ENCODE measurements at places on chromosomes 16 and 17.

- DNase-seq = no peak
These were observed 1.2 kb downstream of the RNF167 start for GRCh38 chr17:4941319-4941610.

DNA sequence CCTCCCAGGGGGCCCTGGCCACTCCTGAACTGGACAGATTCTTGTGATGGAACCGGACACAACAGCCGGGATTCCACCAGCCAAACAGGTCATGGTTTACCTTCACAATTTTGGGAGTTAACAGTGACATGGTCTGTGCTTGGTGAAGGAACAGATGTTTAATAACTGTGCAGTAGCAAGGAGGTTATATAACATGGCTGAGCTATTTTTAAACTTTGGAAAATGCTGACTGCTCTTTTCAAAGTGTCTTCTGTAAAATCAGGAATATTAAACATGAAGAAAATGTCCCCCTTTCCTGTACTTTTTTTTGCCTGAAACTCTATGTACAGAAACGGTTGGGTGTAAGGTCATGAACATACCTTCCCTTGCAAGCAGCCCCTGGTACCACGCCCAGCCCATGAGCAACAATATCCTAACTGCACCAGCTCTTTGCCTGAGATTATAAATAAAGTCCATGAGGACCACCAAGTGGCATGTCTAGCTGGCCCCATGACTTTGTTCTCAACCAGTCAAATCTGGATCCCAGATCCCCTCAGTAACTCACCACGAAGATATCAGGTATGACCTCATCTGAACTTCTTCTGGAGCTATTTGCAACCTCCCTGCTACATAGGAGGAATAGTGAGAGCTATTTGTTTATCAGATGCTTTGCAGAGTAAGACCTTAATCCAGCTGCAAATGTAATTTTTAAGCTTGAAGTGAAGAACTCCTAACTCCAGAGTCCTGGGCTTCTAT lies 249.1 kb downstream of the GRIN2A start:
- DNase-seq = no peak

DNA sequence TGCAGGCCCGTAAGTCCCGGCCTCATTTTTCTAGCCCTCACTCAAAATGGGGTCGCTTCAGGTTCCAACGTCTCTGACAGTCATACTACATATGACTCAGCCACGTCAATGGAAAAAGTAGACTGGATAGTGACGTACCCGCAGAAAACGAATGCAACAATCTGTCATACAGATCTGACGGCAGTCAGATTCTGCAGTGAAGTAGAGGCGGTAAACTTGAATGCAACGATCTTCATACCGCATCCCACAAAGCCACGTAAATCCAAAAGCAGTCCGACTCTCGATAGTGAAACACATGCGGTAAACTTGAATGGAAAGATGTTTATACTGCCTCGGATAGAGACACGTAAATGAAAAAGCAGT lies 38.4 kb upstream of the ARL4D start:
- peak; percentile 65 for DNase-seq

GRCh38 chr17:44362459-44362948 lies 1.1 kb downstream of the FAM171A2 start:
- no peak for DNase-seq

GRCh38 chr16:72380283-72380682 lies 208.3 kb upstream of the PMFBP1 start:
- no peak for DNase-seq

DNA sequence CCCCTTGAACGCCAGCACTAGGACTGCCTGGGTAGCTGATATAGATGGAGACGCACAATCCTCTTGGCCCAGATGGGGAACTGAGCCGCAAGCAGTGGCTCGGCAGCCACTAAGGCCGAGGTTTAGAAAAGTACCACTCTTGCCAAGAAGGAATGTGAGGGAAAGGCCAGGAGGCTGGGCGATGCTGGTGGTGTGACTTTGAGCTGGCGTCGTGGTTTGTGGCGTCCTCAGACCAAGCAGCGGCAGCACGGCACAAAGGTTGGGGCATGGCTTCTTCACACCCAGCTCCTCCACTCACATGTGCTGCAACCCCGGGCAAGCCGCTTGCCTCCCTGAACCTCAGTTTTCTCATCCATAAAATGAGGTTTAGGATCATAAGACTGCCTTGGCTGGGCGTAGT lies 15.6 kb downstream of the DCAKD start:
- no peak for DNase-seq

- DNase-seq = no peak
These were observed 24.5 kb downstream of the PIK3R5 start for GRCh38 chr17:8940866-8941471.

DNA sequence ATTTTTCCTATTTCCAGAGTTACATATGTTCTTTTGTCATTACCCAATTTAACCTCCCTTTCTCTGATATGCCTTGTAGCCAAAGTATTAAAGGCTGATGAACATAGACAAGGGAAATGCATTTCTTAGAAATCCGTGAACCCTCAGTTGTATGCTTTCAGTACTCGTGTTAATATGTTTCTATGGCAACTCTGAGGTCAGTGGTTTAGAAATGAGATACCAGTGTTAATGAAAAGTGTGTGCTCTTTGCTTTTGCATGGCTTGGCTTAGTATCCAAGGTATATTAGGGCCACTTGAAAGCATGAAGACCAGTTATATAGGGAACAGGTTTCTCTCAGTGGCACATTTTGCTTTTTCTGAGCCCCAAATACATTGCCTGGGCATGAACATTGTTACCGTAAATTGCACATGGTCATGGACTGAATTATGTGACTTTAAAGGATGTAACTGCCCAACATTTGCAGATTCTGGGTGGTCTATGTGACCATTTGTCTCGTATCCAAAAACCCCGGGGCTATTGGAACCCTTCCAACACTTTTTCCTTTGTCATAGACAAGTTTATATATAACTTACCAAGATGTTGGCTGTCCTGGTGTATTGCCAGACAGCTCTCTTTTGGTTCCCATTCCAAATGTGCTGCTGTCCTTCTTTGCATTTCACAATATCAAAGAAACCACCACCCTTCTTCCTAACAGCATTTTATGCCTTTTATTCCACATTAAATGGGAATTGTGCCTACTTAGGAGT lies 17.5 kb downstream of the ABHD15 start:
- DNase-seq = no peak

GRCh38 chr16:47260503-47260902 lies 116.8 kb upstream of the NETO2 start:
- no peak for DNase-seq

- DNase-seq = no peak
These were observed 385 bp downstream of the CFAP119 start for GRCh38 chr16:30761427-30761927.

- DNase-seq = peak; percentile 19
These were observed 21.3 kb downstream of the SRCIN1 start for GRCh38 chr17:38584350-38584925.

DNA sequence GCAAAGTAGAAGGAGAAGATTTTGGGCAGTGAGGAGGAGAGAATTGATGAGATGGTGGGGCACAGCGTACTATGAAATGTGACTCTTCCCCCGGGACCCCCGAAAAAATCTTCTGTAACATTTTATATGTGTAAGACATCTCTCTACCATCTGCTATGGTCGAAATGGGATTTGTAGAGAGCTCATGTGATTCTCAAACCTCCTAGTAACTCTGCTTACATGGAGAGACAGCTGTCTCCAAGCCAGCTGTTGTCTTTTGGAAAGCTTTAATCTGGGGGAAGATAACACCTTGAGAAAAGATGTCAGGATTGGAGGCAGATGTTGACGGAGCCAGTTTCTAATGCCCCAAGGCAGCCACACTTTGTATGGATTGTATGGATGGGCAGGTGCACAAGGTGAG lies 94.1 kb downstream of the PRKCB start:
- no peak for DNase-seq

DNA sequence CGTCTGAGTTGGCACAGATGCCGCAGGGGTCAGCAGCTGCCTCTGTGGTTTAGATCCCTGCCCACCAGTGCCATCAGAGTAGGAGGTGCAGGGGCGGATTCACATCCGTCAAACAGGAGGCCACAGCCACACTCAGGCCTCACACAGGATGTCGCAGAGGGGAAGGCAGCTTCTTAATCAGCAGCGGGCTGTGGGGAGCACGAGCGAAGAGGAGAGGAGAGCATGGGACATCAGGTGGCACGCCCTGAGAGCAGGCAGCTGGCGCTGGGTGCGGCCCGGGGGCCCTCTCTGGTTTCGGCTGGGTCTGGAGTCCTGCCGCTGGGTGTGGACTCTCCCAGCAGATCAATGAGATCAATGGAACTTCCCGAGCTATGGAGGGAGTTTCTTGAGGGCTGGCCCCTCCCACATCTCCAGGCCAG lies 9.6 kb downstream of the LLGL2 start:
- no peak for DNase-seq

GRCh38 chr16:19182481-19182880 lies 14.4 kb downstream of the SYT17 start:
- DNase-seq = no peak

- DNase-seq = no peak
These were observed 16.5 kb upstream of the CLEC18C start for GRCh38 chr16:70157105-70157476.

GRCh38 chr17:70076189-70076588 lies 1.2 kb downstream of the KCNJ16 start:
- no peak for DNase-seq

DNA sequence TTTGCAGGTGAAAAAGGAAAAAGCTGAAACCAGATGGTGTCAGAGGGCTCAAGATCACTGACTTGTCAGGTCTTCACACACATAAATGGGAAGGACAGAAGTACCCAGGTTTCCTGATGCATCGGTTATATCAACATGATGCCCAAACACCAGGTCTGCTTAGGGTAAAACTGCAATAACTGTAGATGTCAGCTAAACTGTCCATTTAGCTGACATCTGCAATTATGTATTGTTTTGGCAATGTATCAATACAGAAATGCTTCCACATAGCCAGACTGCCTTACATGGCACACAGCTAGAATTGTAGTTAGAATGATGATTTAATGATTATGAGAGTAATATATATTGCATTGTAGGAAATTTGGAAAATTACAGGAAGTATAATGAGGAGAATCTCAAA lies 5.0 kb downstream of the ACSM3 start:
- no peak for DNase-seq

- DNase-seq = peak; percentile 93
These were observed 1.6 kb downstream of the CTCF start for GRCh38 chr16:67563708-67564468.

DNA sequence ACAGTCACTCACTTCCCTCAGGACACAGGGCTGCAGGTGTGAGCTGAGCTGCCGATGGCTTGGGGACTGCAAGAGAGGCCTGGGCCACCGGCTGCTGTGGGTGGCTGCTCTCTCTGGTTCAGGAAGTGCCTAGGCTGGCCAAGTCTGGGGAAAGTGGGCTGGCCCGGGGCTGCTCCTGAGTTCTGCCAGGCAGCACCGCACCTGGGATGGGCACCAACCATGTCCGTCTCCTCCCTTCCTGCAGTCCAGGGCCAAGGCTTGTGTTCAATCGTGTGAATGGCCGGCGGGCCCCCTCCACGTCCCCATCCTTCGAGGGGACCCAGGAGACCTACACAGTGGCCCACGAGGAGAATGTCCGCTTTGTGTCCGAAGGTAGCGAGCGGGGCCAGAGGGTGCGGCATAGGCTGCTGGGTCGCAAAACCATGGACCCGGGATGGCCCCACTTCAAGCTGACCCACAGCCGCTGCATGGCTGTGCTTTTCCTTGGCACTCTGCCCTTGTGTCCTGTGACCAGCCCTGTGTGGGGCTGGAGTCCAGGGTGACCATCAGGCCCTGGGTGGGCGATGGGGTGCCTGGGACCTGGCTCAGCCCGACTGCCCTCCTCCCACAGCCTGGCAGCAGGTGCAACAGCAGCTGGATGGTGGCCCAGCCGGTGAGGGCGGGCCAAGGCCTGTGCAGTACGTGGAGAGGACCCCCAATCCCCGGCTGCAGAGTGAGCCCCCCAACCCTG lies 1.8 kb upstream of the WDR90 start:
- no peak for DNase-seq

- DNase-seq = no peak
These were observed 166.6 kb upstream of the SHISA6 start for GRCh38 chr17:11074451-11074850.

GRCh38 chr17:74786431-74787055 lies 10.4 kb upstream of the NAT9 start:
- no peak for DNase-seq

GRCh38 chr16:85534536-85535351 lies 78.4 kb upstream of the GSE1 start:
- DNase-seq = no peak

DNA sequence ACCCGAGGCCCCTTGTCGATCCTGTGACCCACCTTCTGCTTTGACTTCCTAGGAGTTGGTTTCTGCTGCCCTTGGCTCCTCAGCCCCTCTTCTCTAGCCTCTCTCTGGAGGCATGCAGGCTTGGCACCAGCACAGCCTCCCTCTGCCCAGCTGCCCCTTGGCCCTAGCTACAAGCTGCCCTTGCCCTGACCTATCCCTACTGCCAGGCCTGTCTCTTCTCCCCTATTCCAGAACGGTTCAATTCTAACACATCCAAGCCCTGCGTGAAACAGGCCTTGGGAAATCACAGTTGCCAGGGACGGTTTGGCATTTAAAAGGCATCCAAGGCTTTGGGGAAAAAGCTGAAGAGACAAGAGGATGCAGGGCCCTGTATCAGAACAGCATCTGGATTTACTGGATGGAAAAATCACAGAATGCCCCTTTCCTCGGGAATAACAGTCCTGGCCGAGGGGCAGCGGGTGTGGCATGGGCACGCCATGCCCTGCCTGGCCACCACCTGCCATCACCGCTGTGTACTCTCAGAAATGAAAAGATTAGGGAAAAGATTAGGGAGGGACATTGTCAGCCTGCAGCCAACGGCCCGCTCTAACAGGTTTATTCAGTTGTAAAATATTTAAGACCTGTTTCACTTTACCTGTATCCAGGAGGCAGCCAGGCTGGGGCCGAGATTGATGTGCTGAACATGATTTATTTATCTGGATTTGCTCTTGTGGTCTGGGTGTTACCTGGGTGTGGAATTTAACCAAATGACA lies 15.8 kb downstream of the RAI1 start:
- no peak for DNase-seq

DNA sequence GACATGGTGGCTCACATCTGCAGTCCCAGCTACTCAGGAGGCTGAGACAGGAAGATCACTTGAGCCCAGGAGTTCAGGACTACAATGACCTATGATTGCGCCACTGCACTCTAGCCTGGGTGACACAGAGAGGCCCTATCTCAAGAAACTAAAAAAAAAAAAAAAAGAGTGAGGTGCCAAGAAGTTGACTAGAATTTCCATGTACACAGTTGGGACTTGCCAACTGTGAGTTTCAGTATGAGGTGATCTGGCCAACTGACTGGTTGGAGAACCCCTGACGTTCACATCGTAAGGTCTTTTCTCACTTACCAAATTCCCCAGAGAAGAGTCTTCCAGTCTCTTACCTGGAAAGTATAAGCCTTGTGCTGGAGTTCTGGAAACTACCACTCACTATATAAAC lies 3.1 kb upstream of the MED11 start:
- DNase-seq = no peak

DNA sequence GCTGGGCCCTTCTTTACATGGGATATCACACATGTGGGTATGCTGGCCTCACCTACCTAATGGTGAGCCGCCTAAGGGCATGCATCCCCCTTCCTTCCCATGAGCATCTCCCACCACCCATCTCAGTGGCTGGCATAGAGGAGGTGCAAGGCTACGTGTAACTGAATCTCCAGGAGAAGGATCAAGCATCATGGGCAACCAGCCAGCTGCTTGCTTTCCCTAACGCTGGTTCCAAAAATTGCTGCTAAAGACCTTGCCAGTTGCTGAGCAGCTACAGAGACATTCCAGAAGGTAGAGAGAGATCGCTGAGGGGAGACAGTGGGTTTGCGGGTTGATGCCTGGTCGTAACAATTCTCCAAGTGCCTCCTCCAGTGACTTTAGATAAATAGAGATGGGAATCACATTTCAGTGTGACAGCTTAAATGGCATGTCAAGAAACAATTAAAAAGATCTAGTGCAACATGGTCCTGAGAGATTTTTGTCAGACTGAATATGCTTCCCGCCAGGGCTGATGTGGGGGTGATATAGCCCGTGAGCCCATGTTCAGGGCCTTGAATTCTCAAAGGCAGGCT lies 378.4 kb upstream of the CDH5 start:
- no peak for DNase-seq
